ENCODE measurements at places on chromosomes 7 and 10.

DNA sequence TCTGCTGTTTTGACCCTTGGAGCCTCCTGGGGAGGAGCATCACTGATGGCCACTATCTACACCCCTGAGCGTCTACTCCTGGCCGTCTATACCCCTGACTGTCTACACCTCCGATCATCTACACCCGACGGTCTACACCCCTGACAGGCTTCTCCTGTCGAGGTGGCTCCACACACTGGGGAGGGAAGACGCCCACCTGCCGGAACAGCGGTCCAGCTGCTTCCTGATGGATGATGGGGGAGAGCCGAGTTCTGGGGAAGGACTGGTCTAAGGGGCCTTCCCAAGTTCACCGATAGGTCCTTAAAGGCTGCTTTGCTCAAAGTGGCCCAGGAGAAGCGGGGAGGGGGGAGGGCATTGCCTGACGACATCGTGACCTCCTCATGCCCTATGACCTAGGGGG is 39.4 kb downstream of the GBX1 start:
- DNase-seq = no peak

DNA sequence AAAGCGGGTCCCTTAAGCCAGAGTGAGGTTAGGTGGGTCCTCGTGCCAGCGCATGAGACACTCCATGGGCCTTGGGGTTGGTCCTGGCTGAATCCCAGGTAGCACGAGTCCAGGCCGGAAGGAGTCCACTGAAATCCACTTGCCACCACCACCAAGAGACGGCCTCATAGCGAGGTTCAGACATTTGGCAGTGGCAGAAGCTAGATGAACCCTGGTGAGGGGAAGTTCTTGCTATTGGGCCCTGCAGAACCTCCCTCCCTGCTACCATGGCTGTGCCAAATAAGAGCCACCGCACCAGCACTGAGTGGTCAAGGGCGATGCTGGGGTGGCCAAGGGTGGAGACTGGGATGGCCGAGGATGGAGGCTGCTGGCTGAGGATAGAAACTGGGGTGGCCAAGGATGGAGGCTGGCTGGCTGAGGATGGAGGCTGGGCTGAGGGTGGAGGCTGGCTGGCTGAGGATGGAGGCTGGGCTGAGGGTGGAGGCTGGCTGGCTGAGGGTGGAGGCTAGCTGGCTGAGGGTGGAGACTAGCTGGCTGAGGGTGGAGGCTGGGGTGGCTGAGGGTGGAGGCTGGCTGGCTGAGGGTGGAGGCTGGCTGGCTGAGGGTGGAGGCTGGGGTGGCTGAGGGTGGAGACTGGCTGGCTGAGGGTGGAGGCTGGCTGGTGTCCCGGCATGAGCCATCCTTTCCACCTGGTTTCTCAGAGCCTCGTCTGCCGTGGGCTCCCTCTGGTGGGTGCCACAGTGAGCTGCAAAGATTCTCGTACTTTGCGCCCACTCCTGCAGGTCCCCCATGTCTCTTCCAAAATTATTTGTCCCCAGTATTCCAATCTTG is 88.2 kb downstream of the ELFN1 start:
- DNase-seq = peak; percentile 44

DNA sequence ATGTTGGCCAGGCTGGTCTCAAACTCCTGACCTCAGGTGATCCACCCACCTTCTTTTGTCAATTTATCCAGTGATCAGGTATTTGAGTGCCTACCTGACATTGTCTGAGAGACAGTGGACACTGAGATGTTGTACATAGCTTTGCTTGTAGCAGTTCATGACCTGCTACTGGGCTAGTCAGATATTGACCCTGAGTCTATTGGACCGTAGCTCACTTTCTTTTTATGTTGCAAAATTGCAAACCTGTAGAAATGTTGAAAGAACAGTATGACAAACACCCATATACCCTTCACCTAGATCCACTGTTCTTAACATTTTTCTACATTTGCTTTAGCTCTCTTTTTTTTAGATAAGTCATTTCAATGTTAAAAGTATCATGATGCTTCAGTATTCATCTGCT is 410.4 kb upstream of the GALNT17 start:
- DNase-seq = no peak

- no peak for DNase-seq
Measured at GRCh38 chr7:143280160-143280559, 4.6 kb upstream of the TMEM139 start.

DNA sequence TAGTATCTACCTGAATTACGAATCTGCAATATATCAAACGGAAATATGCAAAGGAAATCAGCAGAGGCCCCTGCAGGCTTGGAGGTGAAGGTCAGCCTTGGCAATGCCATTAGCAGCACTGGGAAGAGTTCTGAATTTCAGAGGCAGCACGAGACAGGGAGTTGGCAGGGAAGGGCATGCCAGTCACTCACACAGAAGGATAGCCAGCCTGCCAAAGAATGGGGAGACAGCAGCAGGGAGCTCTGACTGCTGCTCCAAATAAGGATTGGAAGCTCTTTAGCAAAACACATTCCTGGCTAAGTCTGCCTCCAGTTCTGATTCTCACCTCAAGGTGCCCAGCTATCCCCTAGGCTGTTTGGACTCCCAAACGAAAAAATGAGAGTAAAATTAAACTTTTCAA is 188.0 kb downstream of the PDE1C start:
- no peak for DNase-seq

- DNase-seq = no peak
Measured at GRCh38 chr10:43316988-43317387, 50.1 kb upstream of the RASGEF1A start.

GRCh38 chr10:1534820-1535219 is 202.5 kb downstream of the ADARB2 start:
- no peak for DNase-seq

DNA sequence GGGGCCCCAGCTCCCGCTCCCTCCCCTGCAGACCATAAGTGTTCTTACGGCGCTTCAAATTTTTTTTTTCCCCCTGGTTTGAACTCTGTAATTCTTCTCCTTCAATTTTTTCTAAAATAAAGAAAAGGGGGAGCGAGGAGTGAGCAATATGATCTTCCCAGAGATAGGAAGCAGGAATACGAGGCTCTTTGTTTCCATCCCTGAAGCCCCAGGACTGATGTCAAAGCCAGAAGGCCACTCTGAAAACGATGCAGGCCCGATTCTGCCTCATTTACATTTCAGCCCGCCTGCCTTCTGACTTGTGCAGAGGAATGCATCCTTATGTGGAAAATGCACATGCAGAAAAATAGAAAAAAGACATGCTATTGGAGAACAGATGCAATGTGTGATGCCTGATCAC is 401.5 kb upstream of the MKI67 start:
- DNase-seq = no peak

- DNase-seq = no peak
Measured at GRCh38 chr10:44647877-44648542, 263.1 kb upstream of the CXCL12 start.

DNA sequence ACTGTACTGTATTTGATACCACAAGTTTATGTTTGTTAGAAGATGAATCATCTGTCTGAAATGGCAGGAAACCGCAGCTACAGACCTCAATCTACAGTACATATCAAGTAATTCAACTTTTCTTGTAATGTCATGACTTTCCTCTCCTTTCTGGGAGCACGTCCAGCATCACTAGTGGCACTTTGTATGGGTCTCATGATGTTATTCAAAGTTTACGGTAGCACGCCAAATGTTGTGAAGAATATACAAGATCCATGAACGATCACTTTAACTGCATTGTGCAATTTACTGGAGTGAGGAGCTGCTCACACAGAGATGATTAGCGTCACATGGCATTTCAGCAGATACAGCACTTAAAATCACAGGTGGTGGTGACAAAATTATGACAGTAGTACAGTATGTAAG is 257.8 kb upstream of the GNAI1 start:
- no peak for DNase-seq

DNA sequence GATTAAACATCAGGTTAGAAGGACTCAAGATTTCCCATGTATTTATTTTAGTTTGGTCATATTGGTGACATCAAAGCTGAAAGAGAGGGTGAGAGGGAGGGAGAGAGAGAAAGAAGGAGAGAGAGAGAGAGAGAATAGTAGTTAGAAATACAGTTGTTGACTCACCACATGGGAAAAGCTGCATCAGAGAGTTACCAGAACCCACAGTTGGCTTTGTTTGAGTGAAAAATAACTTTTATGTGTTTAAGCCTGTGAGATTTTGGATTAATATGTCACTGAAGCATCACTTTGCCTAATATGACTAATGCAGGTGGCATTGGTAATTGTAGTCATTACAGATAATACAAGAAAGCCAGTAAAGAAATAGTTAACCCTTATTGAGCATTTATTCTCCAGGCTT is 303.9 kb downstream of the REEP3 start:
- no peak for DNase-seq

DNA sequence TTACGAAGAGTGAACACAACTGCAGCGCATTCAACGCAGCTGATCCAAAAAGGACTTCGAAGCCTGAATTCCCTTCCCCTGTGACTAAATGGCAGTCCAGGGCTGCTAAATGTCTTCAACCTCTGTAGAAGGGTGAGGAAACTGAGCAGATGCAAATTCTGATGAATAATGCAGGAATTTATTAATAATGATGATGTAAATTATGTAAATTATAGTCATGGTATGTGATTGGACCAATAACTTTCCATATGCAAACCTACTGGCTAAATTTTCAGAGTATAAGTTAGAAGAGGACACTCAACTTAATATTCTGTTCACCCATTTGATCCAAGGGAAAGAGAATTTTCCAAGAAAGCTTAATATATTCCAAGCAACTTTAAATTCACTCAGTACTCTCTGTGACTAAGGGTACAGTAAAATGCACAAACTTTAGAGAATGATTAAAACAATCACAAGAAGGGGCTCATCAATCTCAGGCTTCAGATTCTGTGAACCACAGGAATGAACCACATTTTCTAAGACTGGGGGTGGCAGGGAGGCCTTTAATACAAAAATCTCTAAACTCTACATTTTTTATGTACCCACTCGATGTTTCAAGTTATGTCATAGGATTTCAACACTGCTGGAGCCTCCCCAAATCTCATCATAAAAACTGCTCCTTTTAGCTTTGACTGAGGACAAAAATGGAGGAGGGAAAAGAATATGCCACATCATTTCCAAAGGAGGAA is 3.5 kb downstream of the FGFR2 start:
- DNase-seq = no peak

- DNase-seq = peak; percentile 63
Measured at GRCh38 chr10:34814223-34814912, 728 bp downstream of the PARD3 start.

DNA sequence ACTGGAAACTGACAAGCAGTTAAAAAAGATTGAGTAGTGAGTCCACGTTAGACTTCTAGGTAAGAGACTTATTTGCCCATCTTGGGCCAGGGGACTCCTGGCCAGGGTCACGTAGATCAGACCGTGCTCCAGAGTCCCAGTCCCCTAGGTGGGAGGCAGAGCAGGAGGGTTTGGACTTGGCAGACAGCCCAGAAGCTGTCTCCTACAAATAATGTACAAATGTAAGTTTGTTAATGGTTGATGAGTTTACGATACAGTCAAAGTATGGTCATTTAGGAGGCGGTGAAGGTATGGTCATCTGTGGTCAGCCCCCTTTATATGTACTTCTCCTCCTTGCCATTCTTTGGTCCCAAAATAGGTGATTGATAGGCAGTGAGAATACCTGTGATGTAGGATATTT is 28.2 kb downstream of the INPP5F start:
- no peak for DNase-seq

- DNase-seq = no peak
Measured at GRCh38 chr10:109306698-109307097, 616.6 kb downstream of the XPNPEP1 start.

- DNase-seq = no peak
Measured at GRCh38 chr10:12375076-12375504, 25.7 kb downstream of the CAMK1D start.

DNA sequence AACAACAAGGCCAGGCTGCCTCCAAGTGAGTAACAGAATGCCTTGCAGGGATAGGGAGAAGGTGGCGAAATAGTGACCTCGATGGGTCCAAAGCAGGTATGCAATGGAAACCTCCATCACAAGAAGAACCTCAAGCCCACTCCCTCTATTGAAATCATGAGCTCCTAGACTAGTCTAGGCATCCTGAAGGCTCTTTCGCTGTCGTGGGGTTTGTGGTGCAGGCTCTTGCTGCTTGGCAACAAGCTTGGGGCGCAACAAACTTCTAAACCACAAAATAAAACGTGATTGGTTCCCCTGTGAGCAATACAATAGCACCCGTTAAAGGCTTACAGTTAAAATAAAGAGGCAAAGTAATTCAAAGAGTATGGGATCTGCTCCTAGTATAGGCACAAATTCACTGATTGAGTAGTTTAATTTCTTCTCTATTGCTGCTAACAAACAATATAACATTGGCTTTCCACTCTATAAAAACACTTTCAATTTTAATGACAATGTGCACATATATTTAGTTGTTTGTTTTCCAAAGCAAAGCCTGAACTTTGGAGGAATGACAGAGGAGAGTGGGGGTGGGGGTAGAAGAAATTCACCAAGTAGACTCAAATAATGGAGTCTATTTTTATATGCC is 64.1 kb downstream of the C10orf67 start:
- DNase-seq = no peak

- no peak for DNase-seq
Measured at GRCh38 chr10:53601260-53601875, 828.8 kb upstream of the MBL2 start.

DNA sequence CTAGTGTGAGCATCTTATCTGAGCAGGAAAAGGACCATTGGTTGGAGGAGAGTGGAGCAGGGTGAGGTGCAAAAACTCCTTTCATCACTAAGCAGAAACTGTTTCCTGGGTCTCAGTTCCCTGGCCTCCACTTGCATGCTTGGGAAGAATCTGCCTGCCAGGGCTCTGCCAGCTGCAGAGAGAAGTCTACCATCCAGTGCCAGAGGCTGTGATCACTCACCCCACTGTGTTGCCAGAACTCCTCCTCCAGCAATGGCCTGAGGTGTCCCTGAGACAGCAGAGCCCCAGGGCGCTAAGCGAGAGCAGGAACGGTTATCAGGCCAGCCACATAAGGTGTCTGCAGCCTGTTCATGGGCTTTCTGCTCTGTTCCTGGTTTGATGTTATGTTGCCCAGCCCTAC is 991.4 kb downstream of the CCSER2 start:
- DNase-seq = no peak

GRCh38 chr7:157711353-157711888 is 374.6 kb downstream of the DNAJB6 start:
- DNase-seq = no peak

DNA sequence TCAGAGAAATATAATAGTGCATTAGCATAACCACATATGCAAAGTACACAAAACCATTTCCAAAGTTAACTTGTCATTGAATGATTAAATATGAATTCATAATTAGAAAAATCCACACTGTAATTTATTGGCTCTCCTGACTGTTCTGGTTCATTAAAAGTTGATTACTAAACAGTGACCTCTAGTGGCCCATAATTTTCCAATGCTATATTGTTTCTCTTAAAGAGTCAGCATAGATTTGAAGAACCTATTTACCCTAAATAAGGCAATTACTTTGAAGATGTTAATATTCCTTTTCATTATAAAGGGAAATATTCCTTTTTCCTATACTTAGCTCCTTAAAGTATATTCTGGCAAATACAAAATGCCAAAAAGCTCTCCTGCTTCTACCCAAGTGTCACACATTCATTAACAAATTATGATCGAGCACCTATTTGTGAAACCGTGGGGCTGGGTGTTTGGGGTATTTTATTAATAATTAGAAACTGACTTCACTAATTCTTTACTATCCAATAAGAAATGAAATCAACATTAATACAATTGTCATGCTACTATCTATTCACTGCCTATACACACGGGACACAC is 86.2 kb downstream of the HIBADH start:
- DNase-seq = no peak

- peak; percentile 7 for DNase-seq
Measured at GRCh38 chr7:27364344-27364758, 121.7 kb downstream of the EVX1 start.
